ENCODE measurements at places on chromosomes 2 and 18.

GRCh38 chr18:48667276-48668254 lies 128.7 kb downstream of the CTIF start:
- DNase-seq = peak; percentile 68

DNA sequence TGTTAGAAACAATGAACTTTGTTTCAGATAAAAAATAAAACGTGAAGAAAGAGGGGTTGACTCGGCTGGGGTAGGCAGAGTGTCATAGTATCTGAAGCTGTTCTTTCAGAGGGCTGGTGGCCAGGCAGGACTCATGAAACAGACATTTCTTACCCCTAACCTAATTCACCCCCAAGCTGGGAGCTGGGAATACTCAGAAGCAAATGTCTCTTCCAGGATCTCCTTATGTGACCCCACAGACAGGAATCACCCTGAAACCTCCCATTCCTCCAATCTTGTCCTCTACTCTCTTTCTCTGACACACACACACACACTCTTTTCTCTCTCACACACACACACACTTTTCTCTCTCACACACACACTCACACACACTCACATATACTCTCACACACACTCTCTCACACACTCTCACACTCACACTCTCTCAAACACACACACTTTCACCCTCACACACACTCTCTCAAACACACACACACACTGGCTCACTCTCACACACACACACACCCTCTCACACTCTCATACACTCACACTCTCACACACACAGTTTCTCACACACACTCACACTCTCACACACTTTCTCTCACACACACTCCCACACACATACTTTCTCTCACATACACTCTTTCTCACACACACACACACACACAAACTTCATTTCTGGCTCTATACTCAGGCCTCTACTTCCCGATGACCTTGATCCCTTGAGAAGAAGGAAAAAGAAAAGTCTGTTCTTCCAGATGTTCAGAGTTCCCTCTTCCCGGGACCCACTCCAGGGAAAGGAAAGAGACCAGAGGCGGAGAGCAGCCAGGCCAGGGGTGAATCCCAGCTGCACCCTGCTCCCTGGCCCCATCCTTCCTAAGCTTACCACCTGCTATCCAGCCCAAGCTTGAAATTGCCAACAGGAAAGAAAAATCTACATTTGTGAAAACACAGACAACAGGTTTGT lies 167.7 kb downstream of the TXNL1 start:
- no peak for DNase-seq

DNA sequence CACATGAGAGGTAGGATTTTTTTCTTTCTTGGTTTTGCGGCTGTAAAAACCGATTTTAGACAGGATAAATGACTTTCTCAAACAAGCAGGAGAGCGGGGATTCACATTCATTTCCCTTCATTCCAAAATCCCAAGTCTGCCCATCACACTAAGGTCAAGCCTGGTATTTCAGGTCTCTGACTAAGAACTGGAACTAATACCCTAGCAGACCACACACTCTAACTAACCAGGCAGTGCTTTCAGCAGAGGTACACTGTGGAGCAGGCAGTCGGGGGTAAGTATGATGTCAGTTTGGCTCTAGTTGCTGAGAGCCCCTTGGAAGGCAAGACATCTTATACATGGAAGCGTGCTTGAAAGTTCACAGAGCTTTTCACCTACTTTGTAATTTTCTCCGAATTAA lies 128.1 kb upstream of the LHCGR start:
- DNase-seq = peak; percentile 42

GRCh38 chr18:21277578-21277977 lies 35.5 kb downstream of the GREB1L start:
- DNase-seq = no peak
